ENCODE measurements at places on chromosomes 4 and X.

GRCh38 chr4:126752126-126752525 is 880.6 kb upstream of the INTU start:
- no peak for DNase-seq

DNA sequence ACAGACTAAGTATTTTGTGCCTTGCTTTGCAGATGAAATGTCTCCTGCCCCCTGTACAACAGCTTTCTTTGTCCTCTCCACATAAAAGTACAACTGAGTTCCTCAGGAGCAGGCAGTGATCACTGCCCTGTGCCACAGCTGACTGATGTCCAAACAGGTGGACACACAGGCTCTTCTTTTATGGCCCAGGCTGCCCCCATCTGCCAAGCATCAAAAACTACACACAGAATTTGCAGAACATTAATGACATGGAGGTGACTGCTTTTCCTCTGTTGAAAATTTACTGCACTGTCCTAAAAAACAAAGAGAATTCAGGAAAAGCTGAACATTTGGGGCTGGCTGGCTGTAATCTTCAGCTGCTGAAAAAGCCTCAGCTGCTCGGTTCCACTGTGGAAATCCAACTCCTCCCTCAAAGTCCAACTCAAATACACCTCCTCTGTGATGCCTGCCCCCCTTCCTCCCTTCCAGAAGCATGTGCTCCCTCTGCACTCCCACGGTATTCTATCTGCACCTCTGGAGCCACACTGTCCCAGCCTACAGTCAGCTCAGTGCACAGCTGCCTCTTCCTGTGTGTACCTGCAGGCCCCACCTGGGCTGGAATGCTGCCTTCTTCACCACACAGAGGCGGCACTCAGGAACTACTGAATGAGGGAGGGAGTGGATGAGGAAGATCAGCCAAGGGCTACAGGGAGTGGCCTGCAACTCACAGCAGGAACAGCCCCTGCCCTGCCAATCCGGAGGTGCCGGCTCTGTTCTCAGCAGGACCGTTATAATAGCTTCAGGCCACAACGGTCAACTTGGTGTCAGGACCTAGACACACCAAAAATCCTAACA is 10.3 kb downstream of the AFAP1 start:
- peak; percentile 68 for DNase-seq

- DNase-seq: no peak
These were observed 24.8 kb downstream of the ZFYVE28 start for GRCh38 chr4:2393353-2394270.

DNA sequence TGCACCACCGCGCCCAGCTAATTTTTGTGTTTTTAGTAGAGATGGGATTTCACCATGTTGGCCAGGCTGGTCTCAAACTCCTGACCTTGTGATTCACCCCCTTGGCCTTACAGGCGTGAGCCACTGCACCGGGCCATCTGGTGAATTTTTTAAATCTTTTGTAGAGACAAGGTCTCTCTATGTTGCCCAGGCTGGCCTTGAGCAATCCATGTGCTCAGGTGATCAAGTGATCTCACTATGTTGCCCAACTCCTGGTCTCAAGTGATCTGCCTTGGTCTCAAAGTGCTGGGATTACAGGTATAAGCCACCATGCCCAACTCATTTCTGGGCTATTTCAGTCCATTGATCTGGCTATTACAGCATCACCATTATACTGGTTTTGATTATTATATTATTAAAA is 22.2 kb upstream of the GALNT7 start:
- no peak for DNase-seq

- no peak for DNase-seq
These were observed 80.4 kb downstream of the PTTG2 start for GRCh38 chr4:38040619-38041018.

DNA sequence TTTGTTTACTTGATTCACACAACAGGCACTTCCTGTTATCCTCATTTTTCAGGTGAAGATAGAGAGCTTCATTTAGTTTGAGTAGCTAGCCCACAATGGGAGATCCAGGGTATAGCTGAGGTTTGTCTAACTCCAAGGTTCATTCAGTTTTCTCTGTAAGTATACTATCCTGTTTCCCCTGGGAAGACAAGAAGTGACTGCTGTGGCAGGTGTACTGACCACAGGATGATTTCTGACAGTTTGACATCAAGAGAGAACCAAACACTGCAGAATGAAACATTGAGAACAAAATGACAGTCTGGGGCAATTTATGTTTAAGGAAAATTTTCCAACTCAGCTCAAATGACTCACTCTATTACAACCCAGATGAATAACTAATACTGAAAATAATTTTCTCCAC is 958.0 kb downstream of the STPG2 start:
- no peak for DNase-seq

- DNase-seq: no peak
These were observed 201.5 kb downstream of the NWD2 start for GRCh38 chr4:37446016-37446415.

DNA sequence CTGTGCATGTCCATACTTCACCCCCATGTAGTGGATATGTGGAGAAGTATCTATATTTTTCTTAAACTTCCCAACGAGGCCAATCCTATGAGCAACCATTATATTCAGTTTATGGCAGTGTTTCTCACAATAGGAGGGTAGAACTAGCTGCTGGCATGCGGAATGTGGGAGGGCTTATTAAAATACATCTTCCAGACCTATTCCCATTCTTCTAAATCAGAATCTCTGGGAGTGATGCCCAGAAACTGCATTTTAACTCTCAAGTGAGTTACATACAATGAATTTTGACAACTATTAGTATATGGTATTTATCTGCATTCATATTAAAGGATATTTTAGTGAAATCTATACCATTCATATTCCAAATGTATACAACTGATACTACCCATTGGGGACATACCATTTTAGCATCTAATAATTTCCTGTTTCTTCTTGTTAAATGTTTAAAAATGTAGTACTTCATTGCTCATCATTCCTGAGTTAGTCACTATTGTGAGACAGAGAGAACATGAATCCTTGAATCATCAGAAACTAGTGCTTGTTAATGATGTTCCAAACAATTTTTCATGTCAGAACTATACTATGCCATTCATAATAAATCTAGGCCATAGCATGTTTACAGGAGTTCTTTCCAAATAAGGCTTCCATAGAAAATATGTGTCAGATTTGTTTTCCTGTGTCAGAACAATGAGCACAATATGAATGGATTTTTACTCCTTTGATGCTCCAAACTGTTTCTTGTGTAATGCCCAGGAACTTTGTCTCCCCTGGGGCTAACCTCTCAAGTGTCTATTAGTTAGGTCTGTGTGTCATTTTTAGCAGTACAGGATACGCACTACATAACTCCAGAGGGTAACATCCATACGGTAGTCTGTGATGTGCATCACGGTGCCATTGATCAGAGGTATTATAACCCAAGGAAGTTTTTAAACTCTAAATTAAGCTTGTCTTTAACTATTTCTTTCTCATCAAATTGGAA is 198.8 kb upstream of the BMP3 start:
- DNase-seq: no peak

- no peak for DNase-seq
These were observed 111.3 kb downstream of the ARHGAP10 start for GRCh38 chr4:147843162-147843561.

GRCh38 chr4:98625920-98626319 is 32.5 kb downstream of the TSPAN5 start:
- DNase-seq: no peak

GRCh38 chr4:14920237-14920636 is 82.0 kb upstream of the CPEB2 start:
- no peak for DNase-seq

- no peak for DNase-seq
These were observed 221.6 kb upstream of the PSAPL1 start for GRCh38 chr4:7656244-7656800.

- no peak for DNase-seq
These were observed 203.2 kb upstream of the F9 start for GRCh38 chrX:139327355-139327754.

- DNase-seq: no peak
These were observed 27.2 kb upstream of the TENM3 start for GRCh38 chr4:182216005-182216404.

DNA sequence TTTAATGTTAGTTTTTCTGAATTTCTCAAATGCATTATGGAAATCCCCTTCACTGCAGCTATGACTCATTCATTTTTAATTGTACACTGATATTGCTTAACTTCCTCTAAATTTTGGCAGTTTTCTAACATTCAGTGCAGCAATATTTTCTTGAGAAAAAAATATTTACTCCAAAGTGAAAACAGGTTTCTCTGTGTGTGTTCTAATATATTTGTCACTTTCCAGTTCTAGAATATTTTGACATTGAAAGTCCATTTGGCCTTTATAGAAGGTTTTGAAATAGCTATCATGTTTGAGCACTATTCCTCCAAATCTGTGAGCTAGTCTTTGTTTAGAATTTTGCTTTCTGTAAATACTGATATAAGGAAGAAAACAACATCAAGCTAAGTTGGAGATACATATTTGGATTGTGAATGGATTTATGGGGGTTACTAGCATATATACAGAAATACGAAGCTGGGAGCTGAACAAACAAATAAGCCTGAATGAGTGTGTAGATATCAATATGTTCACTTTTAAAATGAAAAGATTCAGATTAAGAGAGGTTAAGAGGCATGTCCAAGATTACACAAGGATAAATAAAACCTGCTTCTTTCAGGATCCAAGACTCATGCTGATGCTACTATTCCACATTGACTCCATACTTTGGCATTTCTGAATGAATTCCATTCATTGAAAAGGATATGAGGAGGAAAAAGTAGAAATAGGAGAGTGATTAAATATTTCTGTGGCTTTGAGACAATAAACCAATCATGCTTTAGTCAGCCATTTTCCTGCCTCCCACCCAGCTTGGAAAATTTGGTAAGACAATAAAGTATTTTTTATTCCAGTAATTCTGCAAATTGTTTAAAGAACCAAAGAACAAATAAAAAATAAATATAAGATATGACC is 57.3 kb upstream of the SLIT2 start:
- no peak for DNase-seq

DNA sequence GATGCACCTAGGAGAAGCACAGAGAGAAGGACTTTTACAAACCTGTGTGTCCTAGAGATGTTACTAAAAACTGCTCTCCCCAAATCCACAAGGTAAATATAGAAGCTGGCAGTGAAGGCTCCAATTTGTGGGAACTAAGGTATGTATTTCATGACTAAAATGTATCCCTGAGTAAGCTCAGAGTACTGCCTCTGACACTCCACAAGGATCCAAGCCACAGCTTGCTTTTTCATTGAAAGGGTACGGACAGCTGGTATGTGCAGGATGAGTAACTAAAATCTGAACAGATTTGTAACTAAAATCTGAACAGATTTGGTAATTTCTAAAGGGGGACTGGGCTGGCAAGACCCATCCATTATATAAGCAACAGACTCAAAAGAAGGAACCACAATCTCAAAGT is 187.6 kb downstream of the DCLK2 start:
- no peak for DNase-seq

GRCh38 chr4:38523524-38524448 is 140.2 kb upstream of the KLF3 start:
- no peak for DNase-seq

DNA sequence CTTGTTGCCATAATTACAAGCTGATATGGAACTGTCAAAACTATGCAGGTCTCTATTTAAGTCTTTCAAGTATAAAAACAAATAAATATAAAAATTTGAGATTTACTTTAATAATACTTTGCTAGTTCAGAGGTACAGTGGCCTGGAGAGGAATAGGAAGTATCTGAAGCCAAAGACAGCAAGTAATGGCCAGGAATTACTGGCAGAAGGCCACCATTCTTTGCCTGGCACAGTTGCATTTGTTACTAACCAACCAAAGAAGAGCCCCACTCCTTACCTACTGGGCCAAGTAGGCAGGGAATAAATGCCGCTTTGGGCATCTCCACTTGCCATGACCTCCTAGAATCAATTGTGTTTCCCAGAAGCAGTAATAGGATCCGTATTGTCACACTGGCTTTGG is 13.8 kb upstream of the ADAMTS3 start:
- DNase-seq: no peak

DNA sequence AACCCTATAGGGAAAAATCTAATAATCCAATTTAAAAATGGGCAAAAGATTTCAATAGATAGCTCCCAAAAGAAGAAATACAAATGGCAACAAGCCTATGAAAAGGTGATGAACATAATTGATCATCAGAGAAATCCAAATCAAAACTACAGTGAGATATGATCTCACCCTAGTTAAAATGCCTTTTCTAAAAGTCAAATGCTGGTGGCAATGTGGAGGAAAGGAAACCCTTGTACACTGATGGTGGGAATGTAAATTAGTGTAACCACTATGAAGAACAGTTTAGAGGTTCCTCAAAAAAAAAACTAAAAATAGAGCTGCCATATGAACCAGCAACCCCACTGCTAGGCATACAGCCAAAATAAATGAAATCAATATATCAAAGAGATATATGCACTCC is 44.5 kb downstream of the STPG2 start:
- DNase-seq: no peak

DNA sequence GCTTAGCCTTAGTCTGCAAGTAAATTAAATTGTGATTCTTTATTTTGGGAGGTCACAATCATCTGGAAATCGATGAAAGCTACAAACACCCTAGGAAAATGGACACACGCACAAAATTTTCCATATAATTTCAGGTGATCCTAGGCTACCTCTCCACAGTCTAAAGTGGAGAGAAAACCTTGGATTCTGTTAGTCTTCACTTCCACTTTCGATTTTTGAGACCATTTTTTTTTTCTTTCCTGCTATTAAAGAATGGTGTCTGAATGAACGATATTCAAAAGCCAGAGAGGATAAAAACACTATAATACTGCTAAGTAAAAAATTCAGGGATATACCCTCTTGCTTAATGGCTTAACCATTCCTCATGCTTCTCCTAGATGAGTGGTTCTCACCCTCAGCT is 1.7 kb downstream of the FBXL5 start:
- DNase-seq: no peak

DNA sequence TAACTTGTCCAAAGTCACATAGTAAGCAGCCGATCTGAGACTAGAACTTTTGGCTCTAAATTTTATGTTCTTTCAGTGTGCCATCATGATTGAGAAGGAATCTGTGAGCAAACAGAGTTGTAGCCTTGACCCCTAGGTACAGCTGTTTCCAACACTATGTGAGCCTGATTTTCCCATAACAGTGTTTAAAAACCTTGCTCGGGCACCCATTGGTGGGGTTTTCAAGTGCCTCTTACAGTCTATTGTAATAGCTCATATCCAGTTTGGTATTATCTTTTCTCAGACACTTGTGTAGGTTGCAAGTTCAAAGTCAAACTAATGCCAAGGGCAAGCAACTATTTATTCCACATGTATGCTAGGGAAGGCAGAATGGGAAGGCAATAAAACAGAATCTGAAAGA is 467.9 kb downstream of the INPP4B start:
- no peak for DNase-seq

DNA sequence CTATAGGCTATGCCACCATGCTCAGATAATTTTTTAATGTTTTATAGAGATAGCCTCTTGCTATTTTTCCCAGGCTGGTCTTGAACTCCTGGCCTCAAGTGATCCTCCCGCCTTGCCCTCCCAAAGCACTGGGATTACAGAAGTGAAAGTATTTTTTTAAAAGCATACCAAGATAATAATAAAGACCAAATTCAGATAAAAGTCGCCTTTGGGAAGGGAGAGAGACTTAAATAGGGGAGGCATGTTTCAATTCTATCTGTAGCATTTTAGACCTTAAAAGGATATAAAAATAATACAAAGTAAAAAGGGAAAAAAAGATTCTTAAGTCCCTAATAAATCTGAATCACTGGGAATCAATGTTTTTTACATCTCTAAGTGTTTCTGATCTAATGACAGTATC is 108.9 kb downstream of the AFAP1 start:
- DNase-seq: no peak

Measured in mucosa of gallbladder (tissue), 1 donor.